ENCODE measurements at places on chromosomes 7 and 10.
A peak's percentile ranks its signal among the peaks of the same experiment; 100 is the strongest.

DNA sequence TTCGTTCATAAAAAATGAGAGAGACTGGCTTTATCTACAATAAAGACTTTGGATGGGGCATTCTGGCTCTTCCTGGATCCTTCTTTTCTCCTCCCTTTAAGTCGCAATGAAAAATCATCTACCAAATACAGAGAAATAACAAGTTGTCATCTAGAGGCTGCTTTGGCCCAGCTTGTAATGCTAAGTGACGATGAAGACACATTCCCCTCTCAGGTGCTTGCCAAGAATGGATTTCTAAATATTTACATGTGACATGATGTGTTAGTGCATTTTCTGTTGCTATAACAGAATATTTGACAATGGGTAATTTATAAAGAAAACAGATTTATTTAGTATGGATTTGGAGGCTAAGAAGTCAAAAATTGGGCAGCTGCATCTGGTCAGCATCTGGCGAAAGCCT is 308.6 kb upstream of the NPVF start:
- no peak for DNase-seq

DNA sequence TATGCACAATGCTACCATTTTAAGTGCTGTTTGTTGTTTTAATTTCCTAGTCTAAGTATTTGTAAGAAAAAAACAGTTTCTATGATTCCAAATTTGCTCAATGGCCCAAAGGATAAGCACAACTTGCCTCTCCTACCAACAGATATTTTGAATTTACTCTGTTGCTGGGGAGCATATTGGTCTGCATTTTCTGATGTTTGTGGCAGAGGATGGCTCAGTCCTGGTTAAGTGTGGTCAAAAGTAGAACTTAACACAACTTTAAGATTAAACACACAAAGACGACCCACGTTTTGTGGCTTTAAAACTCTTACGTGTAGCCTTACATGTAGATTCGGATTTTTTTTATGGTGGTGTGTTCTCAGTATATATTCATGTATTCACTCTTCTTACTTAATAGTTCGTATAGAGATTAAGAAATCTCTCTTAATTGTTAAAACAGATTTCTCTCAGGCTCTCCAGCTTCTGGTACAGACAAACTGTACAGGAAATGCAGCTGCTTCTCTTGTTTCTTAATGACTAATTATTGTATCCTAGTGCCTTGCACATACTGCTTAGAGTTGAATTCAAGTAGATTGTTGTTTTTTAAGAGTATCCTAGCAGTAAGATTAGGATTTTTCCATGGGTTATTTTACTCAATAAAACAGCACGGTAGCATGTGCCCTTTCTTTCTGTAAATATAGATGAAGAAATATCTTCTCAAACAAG is 86.2 kb downstream of the GPR85 start:
- DNase-seq: no peak

DNA sequence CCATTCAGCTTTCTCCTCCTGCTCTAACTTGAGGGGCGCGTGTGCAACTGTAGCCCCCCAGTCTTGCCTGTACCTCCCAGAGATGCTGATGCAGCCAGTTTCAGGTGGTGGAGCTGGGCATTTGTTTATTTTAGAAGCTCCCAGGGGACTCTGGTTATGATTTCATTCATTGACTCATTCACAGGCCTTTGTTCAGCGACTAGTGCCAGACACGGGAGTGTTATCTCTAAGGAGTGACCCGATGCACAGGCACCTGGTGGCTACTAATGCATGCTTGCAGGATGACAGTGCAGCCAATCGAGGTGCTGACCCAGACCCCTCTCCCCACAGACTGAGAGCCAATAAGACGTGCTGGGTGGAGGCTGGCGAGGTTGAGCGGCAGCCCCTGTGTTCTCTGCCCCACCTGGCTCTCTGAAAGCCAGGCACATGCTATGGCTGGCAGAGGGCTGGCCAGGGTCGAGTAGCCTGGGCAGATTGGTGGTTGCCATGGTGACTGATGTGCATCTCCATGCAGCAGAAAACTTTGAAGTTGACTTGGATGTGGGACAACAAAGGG is 19.7 kb upstream of the SLC18A2 start:
- peak; percentile 12 for DNase-seq

- peak; percentile 85 for DNase-seq
These were observed 23.5 kb downstream of the ABLIM1 start for GRCh38 chr10:114634609-114634979.

GRCh38 chr10:58543141-58543540 is 30.5 kb downstream of the BICC1 start:
- DNase-seq: no peak

DNA sequence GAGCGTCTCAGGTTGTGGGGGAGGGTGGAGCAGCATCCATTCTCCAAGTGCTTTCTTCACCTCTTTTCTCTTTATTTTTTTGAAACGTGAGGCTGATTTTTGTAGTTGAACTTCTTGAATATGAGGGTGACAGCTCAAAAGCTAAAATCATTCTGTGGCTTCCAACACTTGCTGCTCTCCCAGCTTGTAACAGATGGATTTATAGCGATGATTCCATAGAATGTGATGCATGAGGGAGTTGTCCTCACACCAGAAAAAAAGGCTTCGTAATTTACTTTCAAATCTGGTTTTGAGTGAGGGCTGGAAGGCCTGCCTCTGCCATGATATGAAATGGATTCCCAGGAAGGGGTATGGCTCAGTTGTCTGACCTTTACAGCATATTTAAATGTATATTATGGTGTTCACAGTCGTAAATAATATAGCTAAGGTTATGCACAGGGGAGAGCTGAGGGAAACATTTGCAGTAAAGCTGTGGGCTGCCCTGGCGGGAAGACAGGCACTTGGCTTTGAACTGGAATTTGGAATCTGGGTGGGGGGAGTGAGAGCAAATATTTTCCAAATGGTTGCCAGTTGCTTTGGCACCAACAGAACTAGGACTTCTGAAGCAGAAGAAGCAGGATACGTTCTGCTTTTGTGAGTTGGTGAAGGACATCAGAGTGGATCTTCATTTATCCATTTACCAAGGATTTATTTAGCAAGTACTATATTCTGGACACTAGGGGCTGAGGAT is 166.7 kb downstream of the SORCS3 start:
- no peak for DNase-seq

- no peak for DNase-seq
These were observed 1.2 kb downstream of the PURB start for GRCh38 chr7:44883961-44884620.

DNA sequence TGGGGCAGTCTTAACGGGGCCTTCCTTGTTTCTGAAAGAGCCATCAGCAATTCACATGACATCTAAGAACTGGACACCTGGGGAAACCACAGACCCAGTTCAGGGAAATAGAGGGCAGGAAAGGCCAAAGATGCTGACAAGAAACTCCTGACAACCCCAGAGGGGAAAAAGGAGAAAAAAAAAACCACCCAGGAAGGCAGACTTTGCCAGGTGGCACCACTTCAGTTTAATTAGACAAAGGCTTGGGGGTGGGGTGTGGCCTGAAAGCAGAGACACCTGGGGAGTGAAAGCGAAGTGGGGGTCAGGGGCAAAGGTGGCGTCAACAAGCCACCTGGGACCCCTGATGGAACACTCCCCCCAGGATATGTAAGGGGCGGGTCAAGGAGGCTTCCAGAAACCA is 53.6 kb downstream of the RAB11FIP2 start:
- no peak for DNase-seq

- peak; percentile 35 for DNase-seq
These were observed 2.8 kb upstream of the BCL7B start for GRCh38 chr7:73560109-73560835.

Data from hematopoietic multipotent progenitor cell treated with erythropoietin and hydrocortisone succinate and interleukin-3 and kit ligand, for 6 days (in vitro differentiated cells).